ENCODE measurements at places on chromosomes 16 and 17.

- DNase-seq = no peak
These were observed 124.6 kb downstream of the TOX3 start for GRCh38 chr16:52422307-52422706.

- DNase-seq = no peak
These were observed 1.0 kb downstream of the IRX3 start for GRCh38 chr16:54285414-54286089.

- DNase-seq = no peak
These were observed 6.2 kb downstream of the LPCAT2 start for GRCh38 chr16:55515111-55515510.

- no peak for DNase-seq
These were observed 2.0 kb upstream of the ABCC12 start for GRCh38 chr16:48157794-48158193.

GRCh38 chr17:68910251-68910705 is 44.9 kb downstream of the ABCA8 start:
- DNase-seq = no peak

DNA sequence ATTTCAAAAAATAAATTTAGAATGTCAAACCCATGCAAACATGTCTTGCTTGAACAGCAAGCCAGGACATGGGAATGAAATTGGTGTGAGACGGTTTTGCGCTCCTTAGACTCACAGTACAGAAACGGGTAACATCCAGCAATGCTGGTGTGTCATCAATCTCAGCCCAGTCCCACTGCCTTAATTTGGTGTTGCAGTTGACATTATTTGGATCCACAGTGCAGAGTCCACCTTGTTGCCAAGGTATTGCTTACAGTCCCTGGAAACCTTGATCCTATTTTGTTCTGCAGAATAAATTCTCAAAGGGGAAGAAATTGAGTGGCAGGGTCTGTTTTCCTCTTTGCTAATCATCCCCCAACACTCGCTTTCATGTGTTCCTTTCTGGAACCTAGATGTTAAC is 311.6 kb upstream of the MON1B start:
- DNase-seq = no peak

- no peak for DNase-seq
These were observed 750 bp downstream of the ZFHX3 start for GRCh38 chr16:73047221-73047535.

DNA sequence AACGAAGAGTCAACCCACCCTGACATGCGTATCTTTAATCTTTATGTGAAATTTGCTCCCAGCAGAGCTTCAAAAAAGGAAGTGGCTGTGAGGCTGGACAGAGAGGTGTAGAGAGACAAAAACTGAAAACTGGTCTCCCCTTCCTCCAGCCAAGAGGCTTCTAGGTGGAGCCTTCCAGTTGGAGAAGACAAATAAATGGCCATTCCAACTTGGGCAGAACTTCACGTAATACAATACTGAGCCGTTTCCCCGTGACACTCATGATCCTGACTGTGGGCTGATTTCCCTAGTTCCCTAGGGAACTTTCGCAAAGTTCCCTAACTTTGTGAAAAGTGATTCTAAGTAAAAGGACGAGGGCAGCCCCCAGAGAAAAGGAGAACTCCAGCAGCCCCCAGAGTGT is 78.8 kb downstream of the ZFHX3 start:
- DNase-seq = no peak

- no peak for DNase-seq
These were observed 24.9 kb upstream of the RFFL start for GRCh38 chr17:35088356-35088880.

- no peak for DNase-seq
These were observed 30.3 kb upstream of the SRCIN1 start for GRCh38 chr17:38636054-38636453.

- DNase-seq = no peak
These were observed 963 bp upstream of the APRT start for GRCh38 chr16:88812513-88813268.

GRCh38 chr16:28167221-28167620 is 44.5 kb downstream of the XPO6 start:
- no peak for DNase-seq

Data from stimulated activated CD8-positive, alpha-beta memory T cell treated with anti-CD3 and anti-CD28 coated beads, Interleukin-12 subunit alpha, Interleukin-12 subunit beta, amount 100 ng/mL, for 1 hour (primary cell).